ENCODE measurements at places on chromosomes 2 and 18.

GRCh38 chr2:210895132-210895531 lies 338.7 kb downstream of the CPS1 start:
- no peak for DNase-seq

GRCh38 chr2:224836263-224836662 lies 120.1 kb upstream of the CCDC195 start:
- DNase-seq, result no peak

DNA sequence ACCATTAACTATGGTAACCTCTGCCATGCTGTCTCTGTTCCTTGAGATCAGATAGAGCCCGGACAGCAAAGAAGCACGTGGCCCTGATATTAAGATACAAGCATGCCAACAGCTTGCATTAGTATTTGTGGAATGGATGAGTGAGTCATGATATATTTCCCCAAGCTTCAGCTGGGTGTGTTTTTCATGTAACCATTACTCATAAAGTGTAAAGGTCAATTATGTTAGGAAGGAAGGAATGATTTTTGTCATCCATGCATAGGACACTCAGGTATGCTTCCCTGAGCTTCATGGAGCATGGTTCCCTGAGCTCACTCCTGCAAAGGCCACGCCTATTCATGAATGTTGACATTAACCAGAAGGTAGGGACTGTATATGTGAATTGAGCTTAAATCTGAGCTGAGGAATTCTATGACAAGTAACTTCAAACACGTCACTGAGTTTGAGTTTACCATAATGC lies 74.6 kb downstream of the ARL4C start:
- DNase-seq, result peak; percentile 60

DNA sequence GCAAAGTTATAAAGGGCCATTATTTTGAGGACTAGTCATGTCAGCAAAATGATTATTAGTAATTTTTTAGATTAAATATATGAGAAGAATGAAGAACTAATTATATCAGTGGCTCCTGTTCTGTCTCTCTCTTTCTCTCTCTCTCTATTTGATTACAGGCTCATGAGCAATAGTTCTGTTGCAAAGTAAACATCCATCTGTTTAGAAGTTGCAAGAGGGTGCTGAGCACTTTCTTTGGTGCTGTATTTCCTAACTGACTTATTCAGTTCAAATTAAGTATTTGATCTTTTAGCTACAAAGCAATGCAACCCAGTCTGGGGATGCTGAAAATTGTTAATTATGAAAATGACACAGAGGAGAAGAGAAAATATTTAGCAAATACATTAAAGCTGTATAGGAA lies 408.1 kb upstream of the UBE2E3 start:
- peak; percentile 5 for DNase-seq

DNA sequence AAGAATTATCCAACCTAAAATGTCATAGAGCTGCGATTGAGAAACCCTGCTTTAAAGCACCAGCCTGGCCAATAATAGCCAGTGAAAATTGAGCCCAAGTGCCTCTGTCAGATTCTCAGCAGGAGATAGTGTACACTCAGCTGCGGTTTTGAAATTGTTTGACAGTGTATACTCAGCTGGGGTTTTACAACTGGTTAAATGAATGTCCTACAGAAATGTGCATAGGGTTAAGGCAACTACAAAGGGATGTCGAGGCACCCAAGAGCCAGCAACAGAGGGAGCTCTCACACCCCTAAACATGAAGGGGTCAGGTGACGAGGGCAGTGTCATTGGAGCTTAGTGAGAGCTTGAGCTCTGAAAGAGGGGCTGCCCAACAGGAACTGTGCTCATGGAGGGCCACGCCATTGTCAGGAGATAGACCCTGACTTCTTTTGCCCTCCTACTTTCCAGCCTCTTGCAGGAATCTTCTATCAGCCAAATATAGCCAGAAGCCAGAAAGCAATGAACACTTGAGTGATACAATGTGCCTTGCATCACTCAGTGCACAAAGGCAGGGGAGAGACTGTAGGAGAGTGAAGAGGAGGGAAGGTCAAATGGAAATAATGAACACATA lies 15.1 kb downstream of the ACTG2 start:
- peak; percentile 59 for DNase-seq

GRCh38 chr2:64769392-64770044 lies 115.8 kb upstream of the SERTAD2 start:
- no peak for DNase-seq

DNA sequence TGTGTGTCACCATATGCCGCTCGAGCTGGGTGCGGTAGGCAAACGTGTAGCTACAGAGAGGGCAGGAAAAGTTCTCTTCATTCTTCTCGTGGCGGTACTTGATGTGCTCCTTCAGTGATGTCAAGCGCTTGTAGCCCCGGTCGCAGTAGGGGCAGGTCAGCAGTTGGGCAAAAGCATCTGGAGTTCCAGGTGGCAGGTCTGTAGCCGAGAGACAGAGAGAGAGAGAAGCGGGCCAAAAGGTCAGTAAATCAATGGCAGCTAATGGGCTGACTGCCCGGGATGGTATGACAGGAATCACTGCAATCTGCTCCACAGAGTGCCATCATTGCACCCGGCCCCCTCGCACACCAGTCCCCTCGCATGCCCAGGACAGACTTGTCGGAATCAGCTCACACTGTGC lies 116.0 kb downstream of the ZEB2 start:
- no peak for DNase-seq

GRCh38 chr2:180614776-180615175 lies 365.6 kb upstream of the UBE2E3 start:
- DNase-seq, result no peak
